ENCODE measurements at places on chromosomes 7 and 10.

DNA sequence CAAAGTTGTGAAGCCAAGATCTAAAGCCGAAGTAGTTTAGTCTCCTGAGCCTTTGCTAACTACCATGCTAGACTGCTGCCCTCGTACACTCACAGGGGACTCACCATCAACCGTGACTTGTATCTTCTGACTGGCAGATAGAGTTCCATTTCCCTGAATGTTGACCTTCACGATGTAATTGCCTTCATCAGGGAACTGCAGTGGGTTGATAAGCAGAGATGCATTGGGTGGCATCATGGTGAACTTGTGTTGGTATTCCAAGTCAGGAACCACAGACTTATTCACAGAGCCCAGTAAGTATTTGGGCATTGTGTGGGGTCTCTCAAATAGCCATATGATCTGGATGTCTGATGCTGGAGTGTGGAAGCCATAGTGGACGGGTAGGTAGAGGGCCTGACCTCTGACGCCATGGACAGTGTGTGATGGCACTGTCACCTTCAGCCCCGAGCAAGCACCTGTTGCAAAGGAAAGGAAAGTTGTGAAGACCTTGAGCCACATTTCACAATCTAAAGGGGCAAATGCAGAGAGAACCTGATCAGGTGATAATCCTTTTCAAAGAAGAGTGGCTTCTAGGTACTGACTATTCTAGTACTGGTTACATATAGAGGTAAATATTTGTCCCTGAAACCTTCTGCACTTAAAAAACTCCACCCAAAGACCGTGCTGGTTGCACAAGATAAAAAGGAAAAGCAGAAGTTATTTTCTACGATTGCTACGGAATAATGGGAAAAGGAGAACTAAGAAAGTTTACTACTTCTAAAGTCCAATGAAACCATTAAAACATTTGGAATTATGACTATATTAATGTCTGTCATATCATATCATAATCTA lies 7.1 kb downstream of the HEPACAM2 start:
- DNase-seq: no peak

DNA sequence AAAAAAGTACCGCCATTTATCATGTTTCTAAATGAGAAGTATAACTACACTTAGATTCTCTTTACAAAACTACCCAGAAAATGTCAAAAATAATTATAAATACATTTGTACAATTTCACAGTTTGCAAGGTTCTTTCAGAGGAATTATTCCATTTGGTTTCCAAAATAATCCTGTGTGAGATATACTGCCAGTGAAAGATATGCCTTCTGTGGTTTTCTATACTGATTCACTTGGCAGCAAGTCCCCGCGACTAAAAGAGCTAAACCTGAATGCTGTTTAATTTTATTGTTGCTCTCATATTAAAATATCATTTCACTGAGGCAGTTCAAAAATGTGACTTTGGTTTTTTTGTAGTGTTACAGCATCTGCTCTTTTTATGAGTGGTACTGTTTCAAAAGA lies 364.9 kb upstream of the PLXDC2 start:
- no peak for DNase-seq

DNA sequence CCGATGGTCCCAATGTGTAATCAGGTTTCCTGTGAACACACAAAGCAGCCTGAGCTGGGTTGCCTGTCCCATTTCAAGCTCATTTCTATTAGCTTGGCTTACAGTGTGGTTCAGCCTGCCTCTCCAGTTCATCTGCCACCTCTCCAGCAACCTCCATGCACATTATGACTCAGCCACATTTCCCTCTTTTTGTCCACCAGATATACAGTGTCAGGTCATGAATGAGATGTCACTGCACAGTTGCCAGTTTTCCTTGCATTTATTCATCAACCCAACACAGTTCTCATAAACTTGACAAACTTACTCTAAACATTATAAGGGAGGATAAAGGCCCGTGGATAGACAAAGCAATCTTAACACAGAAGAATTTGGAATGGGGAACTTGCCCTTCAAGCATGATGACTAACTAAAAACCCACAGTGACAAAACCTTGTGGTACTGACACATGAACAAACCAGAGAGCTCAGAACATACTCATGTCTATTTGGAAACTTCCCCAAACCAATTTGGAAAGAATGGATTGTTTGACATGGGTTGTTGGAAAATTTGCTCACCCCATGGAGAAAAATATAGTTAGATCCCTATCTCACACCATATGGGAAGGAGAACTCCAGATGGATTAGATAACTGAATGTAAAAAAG lies 2.5 kb upstream of the CFAP58 start:
- no peak for DNase-seq

GRCh38 chr7:100053215-100053614 lies 3.6 kb downstream of the ZSCAN21 start:
- DNase-seq: peak; percentile 54

DNA sequence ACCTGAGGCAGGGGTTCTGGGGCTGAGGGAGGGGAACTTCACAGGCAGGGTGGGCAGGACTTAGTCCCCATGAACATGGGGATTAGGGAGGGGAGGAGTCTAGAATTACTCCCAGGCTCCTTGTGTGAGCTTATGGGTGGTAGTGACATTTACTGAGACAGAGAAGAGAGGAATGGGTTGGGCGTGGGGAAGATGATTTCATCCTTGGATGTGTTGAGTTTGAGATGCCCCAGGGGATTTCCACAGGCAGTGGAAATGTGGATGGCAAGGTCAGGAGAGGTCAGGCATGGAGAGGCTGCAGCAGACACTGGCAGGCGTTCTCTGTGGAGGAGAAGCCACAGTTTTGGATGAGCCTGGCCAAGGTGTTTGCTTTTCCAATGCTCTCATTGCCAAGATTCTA lies 26.4 kb upstream of the GSDME start:
- DNase-seq: no peak

DNA sequence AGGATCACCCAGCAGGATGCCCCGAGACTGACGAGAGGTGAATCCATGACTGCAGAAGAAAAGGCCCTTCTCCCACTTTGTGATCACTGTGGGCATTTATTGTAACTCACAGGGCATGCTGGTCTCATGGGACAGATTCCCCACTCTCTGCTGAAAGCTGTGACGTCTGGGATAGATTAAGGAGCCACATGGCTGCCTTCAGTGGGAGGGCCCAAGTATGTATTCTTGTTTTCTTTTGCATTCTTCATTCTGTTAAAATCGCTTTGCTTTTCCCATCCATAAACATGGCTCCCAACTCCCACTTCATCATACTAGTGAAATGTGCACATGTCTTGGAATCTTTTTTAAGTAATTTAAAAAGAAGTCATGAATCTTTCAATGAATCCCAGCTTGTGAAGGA lies 67.2 kb downstream of the FAM107B start:
- no peak for DNase-seq

- DNase-seq: no peak
Measured at GRCh38 chr7:40755438-40755837, 620.6 kb downstream of the SUGCT start.

GRCh38 chr7:69994886-69995542 lies 396.7 kb downstream of the AUTS2 start:
- DNase-seq: no peak

- DNase-seq: no peak
Measured at GRCh38 chr10:47295411-47295810, 4.6 kb upstream of the GDF10 start.

GRCh38 chr7:30422922-30423321 lies 55.7 kb downstream of the NOD1 start:
- no peak for DNase-seq

DNA sequence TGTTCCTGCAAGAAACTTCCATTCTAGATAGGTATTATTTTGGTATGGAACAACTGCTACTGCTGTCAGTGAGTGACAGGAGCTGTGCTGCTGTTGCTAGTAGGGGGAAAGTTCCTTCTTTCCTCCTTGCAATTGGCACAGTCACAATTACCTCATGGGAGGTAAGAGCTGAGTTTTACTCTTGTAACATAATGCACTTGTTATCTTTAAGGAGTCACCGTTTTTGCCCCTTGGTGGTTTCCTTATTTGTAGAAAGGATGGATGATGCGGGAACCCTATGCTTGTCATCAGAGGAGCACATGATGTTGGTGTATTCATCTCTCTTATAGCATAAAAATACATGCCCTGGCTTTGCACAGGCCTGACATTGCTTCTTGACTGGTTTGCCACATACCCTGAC lies 234.7 kb upstream of the NPY start:
- DNase-seq: no peak

DNA sequence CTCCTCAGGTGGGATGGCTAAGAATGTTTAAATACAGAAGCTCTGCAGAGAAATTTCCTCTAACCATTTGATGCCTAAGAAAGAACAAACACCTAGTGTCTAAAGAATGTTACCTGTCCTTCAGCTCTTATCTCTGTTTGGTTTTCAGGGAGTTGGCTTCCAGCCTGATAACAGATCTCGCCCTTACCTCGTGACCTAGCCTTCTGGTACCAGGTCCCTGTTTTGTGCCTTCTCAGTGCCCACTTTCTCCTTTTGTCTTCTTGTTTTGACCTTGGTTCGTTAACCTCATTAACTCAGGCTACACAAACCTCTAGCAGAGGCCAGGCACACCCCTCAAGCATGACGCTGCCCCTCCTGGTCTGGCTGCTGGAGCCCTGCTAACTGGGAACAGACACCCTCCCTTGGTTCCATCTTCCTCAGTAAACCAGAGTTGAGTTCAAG lies 16.1 kb upstream of the RAB11FIP2 start:
- DNase-seq: no peak

- no peak for DNase-seq
Measured at GRCh38 chr7:96786261-96786997, 76.8 kb upstream of the SEM1 start.

GRCh38 chr7:133434246-133434865 lies 181.5 kb downstream of the EXOC4 start:
- peak; percentile 13 for DNase-seq

DNA sequence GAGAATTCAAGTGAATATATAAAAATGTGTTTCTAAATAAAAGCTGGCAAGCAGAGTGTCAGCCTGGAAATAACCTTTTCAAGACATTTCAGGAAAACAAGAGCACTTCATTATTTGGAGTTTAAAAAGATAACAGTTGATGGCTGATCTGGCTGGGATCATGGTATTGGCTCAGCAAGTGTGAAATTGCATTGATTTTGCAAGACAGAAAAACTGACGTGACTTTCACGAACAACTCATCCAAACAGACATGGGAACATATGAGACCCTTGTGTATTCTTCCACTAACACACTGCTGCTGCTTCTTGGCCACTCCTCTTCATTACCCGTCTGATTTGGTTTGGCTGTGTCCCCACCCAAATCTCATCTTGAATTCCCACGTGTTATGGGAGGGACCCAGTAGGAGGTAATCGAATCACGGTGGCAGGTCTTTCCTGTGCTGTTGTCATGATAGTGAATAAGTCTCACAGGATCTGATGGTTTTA lies 108.5 kb downstream of the RAB18 start:
- no peak for DNase-seq

- DNase-seq: peak; percentile 4
Measured at GRCh38 chr7:99693427-99694200, 13.8 kb upstream of the CYP3A5 start.

GRCh38 chr10:85665681-85666080 lies 700.9 kb downstream of the GRID1 start:
- no peak for DNase-seq

GRCh38 chr10:114174695-114175188 lies 739 bp upstream of the CCDC186 start:
- DNase-seq: no peak

- no peak for DNase-seq
Measured at GRCh38 chr7:116499168-116500077, at the start of gene CAV2. Gene CAV2, plus strand, starts transcription at chr7:116499738. Its CDS starts 44 bp downstream, at chr7:116499782.

DNA sequence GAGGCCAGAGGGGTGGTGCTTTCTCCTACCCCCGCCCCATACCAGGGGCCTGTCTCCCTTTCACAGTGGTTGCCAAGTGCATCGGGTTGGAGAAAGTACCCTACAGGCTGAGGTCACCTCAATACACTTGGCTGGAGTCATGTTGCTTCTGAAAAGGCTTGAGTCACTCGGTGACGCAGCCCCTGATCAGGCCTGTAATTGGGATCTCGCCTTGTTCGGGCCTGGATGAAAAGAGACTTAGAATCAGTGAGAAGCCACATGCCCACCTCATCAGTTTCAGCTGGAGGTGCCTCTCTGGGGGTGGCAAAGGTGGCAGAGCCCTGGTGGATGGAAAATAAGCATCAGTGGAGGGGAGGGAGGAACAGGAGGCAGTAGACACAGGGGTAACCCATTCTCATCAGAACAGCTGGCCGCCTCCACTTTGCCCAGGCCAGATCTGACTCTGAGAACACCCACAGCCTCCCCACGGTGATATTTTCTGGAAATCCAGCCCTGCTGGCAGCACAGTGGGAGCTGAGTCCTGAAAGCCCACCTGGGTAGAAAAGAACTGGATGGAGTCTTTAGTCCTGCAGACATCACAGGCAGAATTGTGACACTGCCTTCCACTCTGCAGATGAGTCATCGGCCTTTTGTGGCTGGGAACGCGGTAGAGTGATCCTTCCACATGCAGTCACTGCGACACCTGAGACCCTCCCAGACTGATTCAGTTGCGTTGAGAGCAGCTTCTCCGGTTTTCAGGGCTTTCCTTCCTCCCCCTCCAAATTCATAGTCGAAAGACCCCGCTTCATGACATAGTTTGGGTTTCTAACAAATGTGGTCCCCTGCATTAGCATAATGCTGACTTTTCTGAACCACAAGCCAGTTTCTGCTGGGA lies 108.0 kb downstream of the GRK5 start:
- peak; percentile 41 for DNase-seq

DNA sequence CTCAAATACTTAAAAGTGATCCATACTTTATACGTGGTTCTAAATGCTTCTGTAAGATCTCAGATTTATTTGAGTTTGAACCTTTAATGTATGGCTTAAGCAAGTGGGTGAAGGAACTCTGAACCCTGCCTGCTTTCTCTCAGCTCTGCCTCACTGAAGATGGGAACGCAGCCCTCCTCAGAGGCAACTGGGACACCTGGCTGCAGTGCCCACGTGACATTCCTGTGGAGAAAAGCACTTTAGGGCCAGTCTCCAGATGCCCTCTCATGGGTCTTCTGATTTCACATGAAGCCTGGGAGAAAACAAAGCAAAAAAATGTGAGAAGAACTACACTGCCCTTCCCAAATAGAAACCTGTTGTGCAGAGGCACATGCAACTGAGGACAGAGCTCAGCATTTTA lies 242.6 kb upstream of the ANKRD30A start:
- no peak for DNase-seq

DNA sequence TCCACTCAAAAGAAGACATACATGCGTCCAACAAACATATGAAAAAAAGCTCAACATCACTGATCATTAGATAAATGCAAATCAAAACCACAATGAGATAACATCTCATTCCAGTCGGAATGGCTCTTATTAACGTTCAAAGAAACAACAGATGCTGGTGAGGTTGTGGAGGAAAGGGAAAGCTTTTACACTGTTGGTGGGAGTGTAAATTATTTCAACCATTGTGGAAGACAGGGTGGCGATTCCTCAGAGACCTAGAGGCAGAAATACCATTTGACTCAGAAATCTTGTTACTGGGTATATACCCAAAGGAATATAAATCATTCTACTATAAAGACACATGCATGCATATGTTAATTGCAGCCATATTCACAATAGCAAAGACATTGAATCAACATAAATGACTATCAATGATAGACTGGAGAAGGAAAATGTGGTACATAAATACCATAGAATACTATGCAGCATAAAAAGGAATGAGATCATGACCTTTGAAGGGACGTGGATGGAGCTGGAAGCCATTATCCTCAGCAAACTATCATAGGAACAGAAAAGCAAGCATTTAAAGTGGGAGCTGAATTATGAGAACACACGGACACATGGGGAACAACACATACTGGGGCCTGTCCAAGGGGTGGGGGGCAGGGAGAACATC lies 28.4 kb downstream of the PCDH15 start:
- DNase-seq: no peak

- peak; percentile 80 for DNase-seq
Measured at GRCh38 chr10:124092250-124092859, 1.0 kb downstream of the CHST15 start.

GRCh38 chr7:50721160-50721559 lies 61.5 kb downstream of the GRB10 start:
- DNase-seq: no peak
